ENCODE measurements at places on chromosomes 1 and 21.

DNA sequence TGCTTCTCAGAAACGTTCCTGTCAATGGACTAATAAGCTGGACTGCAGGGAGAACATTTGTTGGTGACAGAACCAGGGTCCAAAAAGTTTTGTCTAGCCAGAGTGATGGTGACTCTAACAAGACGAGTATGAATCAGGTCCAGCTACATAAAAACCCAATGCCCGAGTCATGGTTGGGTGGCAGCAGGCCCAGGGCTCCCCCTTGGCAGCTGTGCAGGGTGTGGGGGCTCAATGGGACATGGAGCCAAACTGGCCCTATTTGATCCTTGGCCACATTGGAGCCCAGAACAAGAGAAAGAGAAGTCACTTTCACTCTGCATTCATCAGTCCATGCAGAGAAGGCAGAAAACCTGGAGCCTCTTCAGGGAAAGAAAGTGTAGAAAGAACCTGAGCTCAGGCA is 37.9 kb upstream of the TENT5C start:
- no peak for DNase-seq

DNA sequence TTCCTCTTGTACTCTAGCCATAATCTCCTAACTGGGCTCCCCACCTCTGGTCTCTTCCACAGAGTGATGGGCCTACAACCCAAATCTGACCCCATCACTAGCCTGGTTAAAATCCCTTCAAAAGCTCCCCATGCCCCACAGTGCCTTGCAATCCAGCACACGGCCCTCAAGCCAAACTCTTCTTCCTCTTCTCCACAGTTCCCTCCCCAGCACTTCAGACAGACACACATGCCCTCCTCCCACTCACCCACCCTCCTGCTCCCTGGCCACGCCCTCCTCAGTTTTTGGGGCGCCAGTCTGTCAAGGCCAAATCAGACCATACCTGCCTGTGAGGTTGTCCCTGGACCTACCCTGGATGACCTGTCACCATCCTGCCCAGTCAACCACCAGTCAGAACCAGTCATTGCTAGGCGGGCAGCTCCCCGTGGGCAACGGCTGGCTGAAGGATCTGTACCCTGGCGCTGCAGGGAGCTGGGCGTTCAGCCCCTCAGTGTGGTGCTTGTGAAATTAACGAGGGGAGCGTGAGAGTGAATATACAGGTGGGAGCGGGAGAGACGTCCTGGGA is 753 bp downstream of the C1orf210 start:
- DNase-seq = no peak

- no peak for DNase-seq
These were observed 15.7 kb upstream of the NRIP1 start for GRCh38 chr21:15080526-15080925.

GRCh38 chr1:10245674-10246073 is 35.3 kb downstream of the KIF1B start:
- DNase-seq = no peak

DNA sequence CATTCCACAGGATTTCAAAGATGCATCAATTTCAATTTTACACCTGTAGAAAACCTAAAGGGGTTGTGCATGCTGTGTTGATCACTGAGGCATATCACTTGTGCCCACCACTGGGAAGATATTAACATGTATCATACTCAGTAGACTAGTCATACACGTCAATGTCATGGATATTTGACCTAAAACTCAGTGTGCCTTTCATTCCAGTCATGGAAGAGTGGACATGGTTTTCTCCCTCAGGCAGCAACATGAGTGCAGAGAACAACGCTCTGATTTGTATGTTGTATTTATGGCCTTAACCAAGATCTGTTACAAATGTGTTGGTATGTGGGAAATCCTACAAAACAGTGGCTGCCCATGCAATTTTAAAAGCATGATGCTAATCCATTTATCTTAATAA is 6.1 kb upstream of the C1orf53 start:
- DNase-seq = no peak

- DNase-seq = no peak
These were observed 29.8 kb downstream of the PGM1 start for GRCh38 chr1:63622849-63623566.

- DNase-seq = no peak
These were observed 905 bp downstream of the LIX1L start for GRCh38 chr1:145956781-145957442.

DNA sequence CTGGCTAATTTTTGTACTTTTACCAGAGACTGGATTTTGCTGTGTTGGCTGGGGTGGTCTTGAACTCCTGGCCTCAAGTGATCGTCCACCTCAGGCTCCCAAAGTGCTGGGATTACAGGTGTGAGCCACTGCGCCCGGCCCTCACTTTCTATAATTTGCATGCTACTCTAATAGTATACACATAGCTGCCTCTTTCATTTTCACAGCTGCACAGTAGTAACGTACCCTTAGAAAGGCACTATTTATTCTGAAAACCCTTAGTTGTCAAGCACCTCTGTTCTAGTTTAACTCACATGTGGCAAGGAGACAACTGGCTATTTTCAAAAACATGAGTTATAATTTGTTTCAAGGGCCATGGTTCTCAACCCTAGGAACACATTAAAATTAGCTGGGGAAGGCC is 17.2 kb downstream of the TPM3 start:
- DNase-seq = no peak

- no peak for DNase-seq
These were observed 52.4 kb downstream of the SMYD3 start for GRCh38 chr1:246454655-246455054.

All from activated CD4-positive, CD25-positive, alpha-beta regulatory T cell (primary cell).